AG20443 (cell line): ENCODE measurements at places on chromosomes 1 and 21.
A peak's percentile ranks its signal among the peaks of the same experiment; 100 is the strongest.

DNA sequence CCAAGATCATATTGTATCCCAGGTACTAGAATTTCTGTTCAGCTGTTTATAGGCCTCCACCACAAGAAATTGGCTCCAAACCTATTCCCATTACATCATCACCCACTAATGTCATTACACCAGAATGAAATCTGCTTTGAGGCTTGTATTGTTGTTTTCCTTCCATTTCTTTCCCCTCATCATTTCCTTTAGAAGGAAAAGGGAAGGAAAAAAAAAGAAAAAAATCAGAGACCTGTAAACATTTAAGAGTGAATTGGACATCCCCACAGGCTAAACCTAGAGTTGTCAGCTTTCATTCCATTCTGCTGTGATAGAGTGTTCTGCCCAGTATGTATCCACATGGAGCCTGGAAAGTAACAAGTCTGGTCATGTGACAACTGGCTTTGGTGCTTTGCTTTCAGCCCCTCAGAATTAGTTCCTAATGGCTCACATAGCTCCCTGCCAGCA lies 44.6 kb downstream of the NFYC start:
- DNase-seq: peak; percentile 50

DNA sequence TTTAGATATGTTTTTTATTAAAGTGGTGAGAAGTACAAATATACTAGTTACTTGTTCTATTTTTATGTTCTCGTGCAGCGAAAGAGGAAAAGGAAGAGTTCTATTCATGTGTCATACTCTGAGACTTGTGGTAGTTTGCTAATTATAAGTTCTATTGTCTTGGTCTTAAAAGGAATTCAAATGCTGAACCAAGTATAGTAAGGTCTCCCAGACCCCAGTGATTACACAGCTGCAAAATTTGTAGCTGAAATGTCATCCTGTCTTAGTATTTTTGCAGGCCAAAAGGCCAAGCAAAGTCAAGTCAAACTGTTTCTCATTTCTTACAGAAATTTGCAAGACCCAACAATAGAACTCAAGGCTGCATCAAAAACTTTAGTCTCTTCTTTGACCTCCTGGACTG lies 268.7 kb downstream of the CHRM3 start:
- no peak for DNase-seq

- DNase-seq: no peak
Observed at GRCh38 chr21:36265431-36265830, 54.6 kb upstream of the MORC3 start.

DNA sequence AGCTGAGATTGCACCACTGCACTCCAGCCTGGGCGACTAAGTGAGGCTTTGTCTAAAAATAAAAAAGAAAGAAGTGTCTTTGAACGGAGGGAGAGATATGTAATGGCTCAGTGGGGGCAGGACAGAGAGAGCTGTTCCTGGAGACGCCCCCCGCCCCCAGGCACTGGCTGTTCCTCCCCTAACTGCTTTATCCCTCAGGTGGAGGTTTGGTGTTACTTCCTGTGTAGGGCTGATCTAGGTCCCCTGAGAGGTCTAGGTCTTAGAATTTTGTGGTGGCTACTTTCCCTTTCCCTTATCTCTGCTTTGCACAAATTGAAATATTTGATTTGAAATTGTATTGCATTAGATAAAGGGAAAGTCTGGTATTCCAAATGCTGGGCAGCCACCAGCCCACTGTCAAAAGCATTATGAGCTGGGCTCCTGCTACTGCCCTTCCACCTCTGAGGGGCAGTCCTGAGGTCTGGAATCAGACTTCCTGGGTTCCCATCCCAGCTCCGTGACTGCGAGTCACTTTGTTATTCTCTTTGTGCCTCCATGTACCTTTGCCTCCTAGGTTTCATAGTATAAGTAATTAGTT lies 134.8 kb upstream of the KIF26B start:
- no peak for DNase-seq

DNA sequence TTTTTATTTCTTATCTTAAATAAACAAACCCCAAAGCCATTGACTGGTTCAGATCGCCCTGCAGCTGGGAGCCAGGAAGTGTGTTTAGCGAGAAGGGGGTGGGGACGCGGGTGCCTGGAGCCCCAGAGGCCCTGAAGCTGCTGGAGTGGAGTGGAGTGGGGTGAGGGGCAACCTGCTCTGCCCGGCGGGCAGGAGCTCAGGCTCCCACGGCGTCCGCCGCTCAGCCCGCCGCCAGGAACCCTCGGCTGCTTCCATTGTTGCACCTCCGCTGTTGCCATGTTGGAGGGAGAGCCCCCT lies 673 bp downstream of the PIK3C2B start:
- DNase-seq: no peak

DNA sequence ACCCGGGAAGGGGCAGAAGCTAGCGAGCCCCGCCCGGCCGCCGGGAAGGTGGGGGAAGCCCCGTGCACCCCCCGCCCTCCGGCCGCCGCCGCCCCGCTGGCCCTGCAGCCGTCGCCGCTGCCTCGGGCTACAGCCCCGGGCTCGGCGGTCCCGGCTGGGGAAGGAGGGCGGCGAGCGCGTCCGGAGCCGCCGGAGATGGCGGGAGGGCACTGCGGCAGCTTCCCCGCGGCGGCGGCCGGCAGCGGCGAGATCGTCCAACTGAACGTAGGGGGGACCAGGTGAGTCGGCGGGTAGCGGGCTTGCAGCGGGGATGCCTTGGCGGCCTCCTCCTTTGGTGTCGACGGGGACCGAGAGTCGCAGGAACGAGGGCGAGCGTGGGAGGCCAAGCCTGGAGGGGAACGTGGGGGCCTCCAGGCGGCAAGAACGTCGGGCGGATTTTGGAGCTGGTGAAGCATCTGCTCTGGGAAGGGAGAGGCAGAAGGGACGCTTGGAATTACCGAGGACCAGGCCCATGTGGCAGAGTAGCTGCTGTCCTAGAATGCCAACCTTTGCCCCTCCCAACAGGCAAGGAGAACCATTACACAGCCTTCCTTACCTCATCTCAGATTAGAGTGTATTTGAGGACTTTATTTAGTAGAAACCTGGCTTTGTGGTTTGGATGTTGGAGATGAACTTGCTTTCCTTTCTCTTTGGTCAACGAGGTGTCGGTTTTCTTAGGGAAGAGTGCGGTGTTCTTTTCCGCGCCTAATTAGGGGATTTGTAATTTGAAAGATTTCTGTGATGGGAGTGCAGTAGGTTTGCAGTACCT lies 591 bp downstream of the KCTD3 start:
- DNase-seq: peak; percentile 67

GRCh38 chr1:185603158-185603557 lies 131.0 kb upstream of the HMCN1 start:
- DNase-seq: no peak

GRCh38 chr1:17564458-17565393 lies 25.2 kb downstream of the ARHGEF10L start:
- DNase-seq: no peak

DNA sequence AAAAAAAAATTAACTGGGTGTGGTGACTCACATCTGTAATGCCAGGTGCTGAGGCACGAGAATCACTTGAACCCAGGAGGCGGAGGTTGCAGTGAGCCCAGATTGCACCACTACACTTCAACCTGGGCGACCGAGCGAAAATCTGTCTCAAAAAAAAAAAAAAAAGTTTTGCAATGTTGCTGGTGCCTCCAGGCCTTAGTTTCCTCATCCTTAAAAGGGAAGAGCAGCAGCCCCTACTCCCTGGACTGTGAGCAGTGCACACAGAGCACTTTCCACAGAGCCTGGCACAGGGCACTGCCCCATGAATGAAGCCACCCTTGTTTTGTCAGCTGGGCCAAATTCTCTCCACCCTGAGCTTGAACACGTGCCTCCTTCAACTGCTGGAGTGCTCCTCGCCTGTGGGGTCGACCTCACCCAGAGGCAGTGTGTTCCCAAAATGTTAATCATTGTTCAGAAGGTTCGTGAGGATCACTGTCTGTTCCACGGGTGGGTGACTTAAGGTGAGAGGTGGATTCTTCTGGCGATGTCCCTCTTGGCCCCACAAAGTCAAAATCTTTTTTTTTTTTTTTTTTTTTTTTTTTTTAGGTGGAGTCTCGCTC lies 152.1 kb upstream of the TMEM51 start:
- no peak for DNase-seq

DNA sequence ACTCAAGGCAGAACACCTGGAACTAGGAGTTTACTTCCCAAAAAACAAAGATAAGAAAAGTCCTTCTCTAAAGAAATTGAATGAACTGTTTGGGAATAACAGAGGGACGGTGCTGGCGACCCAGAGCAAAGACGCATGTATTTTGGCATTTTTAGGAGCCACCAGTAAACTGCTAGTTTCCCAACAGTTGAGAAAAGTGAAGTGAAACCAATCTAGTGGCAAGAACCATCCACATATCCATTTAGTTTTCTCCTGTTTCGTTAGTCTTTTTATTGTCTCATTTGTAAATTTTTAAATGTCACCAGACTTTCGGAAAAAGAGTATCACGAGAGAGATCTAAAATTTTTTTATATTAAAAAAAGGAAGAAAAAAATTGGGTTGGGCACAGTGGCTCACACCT lies 30.2 kb downstream of the ODF2L start:
- no peak for DNase-seq

GRCh38 chr1:41827991-41828570 lies 90.6 kb downstream of the HIVEP3 start:
- DNase-seq: no peak

GRCh38 chr1:66648901-66649595 lies 103.2 kb upstream of the DYNLT5 start:
- no peak for DNase-seq

- DNase-seq: no peak
Observed at GRCh38 chr1:193310564-193310963, 124.2 kb upstream of the B3GALT2 start.
